ENCODE measurements at places on chromosomes 3 and 15.
A peak's percentile ranks its signal among the peaks of the same experiment; 100 is the strongest.

DNA sequence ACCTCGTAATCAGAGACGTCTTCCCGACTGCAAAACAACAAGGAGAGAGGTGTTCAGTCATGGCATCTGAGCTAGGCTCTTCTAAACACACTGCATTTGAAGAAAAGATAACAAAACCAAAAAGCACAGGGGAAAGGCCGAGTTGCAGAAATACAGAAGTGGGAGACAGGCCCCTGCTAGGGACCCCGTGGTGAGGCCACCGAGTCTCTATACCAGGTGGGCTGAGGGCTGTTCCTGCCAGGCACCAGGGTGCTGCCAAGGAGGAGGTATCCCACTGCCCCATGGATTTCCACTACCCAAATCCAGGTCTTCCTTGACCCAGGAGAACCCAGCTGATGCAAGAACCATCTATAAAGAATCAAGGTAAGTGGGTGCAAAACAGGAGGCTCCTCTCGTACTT, 31.1 kb downstream of the RAB6B start:
- DNase-seq: no peak

DNA sequence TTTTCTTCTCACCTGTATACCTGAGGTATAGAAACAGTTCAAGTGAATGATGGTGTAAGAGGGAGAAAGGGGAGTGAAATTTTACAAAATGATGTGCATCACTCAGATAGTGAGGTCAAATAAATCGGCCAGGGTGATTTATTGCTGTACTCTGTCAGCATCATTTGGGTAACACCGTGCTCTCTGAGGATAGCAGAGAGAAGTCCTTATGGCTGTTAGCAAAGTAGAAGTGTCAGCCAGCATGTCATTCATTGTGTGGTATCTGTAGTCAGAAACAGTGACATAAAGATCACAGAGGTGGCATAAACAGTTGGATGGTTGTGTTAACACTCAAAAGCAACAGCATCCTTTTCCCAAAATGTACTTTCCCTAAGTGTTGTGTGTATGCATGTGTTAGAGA, 53.4 kb downstream of the PSMD6 start:
- DNase-seq: no peak

DNA sequence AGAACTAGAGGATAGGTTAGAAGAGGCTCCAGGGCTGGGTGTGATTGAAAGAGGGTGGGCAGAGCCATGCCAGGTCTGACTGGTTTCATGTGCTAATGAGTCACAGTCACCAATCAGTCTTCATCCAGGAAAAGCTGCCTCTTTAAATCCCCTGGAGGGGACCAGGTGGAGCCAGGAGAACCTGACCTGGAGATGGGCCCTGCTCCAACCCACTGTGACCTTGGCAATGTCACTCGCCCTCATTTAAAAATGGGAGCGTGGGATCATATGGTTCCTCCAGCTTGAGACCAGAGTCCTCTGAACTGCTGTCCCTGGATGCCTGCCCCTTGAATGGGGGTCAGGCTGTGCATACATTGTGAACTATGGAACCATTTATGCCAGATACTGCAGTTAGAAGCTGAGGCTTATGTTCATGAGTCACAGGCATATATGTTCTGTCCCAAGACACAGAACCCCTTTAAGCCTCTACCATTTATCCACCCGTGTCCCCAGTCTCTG, 23.0 kb downstream of the HES1 start:
- DNase-seq: no peak

GRCh38 chr3:104564045-104564643, 802.6 kb upstream of the ALCAM start:
- DNase-seq: peak; percentile 53

- no peak for DNase-seq
Measured at GRCh38 chr3:197567904-197568681, 12.3 kb upstream of the BDH1 start.

- DNase-seq: no peak
Measured at GRCh38 chr3:28586325-28586724, 237.7 kb upstream of the AZI2 start.

DNA sequence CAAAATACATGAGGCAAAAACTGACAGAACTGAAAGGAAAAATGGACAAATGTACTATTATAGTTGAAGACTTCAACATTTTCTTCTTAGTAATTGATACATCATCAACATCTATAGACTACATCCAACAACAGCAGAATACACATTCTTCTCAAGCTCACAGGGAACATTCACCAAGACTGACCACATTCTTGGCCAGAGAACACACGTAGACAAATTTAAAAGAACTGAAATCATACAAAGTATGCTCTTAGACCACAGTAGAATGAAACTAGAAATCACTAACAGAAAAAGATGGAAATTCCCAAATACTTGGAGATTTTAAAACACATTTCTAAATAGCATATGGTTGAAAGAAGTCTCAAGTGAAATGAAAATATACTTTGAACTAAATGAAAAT, 55.1 kb upstream of the NSMCE3 start:
- DNase-seq: no peak

DNA sequence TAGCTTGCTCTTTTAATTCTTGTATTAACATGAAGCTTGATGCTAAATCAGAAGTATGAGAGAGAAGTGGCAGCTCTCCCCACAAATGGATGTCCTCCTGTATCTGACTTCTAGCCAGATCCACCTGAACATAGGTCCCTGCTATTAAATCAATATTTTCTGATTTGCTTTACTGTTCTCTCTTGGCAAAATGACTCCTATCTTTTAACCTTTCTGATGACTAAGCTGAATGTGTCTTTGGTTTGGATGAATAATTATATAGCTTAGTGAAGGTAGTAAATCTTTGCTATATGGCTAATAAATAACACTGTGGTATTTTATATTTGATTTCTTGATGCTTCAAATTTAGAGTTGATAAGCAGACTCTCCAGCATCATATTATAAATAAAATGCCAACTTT, 28.3 kb upstream of the ARL14 start:
- DNase-seq: no peak

DNA sequence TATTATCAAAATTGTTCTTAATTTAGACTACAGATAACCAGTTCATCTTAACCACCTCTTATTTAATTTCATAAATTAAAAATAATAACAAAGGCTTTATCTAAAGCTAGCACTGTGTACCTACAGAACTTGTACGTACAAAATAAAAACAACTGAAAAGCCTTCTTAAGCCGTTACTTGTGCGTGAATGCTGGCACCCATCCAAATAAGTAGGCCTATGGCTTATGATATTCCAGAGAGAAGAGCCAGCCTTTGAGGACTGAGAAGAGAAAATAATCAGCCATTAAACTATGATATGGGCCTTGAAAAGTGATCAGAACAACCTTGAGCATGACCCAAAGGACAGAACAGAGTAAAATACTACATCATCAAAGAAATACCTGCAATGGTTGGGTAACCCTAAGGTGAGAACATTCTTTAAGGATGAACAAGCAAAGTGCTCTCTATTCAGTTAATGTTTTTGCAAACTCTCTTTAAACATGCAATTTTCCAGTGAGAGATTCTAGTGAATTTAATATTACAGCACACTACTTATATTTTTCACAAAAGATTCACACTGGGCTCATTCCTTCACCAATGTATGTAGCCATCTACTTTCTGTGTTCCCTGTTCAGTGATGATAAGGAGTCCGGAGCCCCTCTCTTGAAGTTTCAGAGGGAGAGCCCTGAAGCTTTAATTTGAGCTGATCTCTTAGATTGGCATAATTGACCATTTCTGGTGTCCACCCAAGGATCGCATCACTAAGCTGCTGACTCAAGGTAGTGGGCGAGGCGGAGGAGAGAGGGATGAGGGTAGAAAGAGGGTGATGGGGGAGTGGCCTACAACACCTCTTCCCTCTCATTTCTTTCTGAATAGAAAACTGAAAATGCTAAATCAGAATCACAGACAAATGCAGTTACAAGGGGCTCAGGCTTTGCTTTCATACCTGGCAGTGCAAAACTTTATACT, 7.7 kb upstream of the ACTC1 start:
- no peak for DNase-seq

DNA sequence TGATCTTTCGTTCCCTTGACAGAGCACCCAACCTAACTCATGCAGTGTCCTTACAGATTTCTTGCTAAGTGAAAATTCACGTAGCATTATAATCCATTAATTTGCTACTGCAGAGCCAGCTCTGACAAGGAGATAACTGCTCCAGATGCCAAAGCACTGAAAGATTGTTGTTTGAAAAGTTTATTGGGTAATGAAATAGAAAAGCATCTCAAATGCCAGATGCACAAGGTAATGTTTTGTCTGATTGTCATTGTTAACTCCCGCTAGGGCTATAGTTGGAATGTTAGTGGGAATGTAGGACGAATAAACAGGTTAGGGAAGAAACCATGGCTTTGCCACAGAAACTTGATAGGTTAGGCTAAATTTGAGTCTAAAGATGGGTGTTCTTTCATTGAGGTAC, 20.2 kb upstream of the SLC2A2 start:
- no peak for DNase-seq

DNA sequence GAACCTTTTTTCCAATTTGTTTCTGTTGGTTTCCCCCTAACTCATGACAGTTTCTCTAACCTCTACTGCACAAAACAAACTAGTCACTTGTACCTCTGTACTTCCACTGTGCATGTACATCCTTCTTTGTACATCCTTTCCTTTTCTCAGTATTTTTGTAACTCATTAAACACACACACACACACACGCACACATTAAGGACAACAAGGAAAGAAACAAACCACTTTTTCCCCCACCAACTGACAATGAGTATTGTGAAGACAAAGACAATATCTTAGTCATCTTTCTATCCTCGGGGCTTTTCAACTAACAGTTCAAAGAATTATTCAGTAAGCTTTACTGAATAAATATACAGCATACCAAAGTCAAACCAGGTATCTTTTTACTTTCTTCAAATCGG, 170.5 kb downstream of the VPS13C start:
- DNase-seq: no peak

GRCh38 chr3:37489355-37489754, 315.0 kb upstream of the LRRFIP2 start:
- no peak for DNase-seq

DNA sequence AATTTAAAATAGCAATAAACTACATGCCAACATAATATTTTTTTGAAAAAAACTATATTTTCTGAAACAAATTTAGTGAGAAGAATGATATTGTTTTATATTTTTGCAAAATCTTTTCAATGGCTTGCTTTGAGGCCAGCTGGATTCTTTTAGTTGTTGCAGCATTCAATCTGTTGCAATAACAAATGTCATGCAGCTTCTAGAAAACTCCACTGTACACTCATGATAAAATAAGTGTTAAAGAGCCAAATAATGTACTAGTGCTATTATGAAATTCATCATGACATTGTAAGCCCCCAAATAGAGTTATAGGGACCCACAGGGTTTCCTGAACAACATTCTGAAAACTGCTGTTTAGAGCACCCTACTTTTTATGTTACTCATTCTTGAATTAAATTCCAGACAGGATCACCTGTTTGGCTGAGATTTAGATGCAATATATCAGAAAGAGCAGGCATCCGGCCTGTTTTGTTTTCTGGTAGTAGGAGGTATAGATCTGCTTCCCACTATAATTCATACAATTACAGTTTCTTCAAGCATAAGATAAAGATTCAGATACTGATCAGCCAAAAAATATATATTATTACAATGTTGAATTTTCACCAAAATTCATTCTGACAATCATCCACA, 703.0 kb upstream of the ZNF385D start:
- DNase-seq: no peak

DNA sequence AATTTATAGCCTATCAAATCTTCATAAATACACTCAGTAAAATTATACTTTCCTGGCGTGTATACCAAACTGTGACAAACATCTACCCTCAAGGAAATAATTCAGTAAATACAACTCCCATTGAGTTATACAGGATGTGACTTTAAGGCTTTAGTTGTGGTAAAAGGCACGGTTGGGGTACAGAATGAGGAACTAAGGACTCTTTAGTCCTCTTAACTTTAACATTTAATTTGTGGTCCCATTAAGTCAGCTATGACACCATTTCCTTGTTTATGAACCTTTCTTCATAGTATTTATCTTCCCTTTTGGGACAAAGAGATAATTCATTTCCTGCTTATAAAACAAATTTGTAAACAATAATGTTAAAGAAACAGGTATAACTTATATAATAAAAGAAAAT, 30.2 kb downstream of the IFT80 start:
- DNase-seq: no peak

GRCh38 chr3:156716105-156716862, 41.9 kb downstream of the TIPARP start:
- DNase-seq: no peak
